ENCODE measurements at places on chromosomes 7 and 10.

DNA sequence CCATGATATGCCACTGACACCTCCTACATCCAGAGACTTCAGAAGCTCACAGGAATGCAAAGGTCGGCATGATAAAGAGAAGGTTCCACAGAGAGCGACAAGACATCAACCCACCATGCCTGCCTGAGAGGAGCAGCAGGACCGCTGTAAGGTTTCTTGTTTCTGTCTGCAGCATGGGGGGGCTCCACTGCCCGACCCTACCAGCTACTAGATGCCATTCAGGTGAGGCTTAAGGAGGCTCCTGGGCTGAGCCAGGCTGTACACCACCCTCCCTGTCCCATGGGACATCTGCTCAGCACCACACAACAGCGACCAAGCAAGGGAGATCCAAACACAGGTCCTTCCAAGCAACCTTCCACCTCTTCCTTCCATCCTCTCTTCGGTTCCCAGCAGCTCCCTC, 234.6 kb downstream of the TNS3 start:
- no peak for DNase-seq

DNA sequence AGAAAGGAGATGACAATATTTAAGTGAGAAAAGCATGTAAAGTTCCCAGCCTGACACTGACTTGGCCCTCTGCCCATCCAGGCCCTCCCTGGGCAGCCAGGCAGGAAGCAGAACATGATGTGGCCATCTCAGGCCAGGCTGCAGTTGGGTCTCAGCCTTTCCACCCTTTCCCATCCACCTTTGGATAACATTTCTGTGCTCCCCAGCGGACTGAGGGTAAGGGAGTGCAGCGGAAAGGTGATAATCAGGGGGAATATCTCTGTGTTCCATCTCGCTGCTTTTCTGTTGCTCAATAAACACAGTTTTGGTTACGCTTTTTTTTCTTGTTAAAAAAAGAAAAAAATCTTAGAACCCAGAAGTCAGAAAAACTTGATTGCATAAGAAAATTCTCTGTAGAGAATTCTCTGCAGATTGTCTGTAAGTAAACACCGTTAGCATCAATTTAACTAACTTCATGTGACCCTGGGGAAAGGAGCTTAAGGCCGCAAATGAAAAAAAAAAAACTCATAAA, 37.2 kb upstream of the TARP start:
- no peak for DNase-seq

DNA sequence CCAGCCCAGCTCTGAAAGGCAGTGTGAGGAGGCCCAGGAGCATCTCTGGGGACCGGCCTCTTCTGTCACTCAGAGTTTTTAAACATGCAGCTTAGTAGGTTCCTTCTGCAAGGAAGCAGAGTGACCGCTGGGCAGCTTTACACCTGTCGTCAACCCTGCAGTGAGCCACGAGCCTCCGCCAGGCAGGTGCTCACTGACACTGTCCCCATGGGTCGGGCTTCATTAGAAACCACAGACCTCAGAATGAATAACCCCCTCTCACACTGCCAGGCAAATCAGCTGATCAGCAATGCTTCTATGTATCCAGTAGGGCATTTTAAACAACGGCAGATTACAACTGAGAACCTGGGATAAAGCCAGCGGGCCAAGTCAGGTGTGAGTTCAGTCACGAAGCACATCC, 106.1 kb downstream of the MAD1L1 start:
- no peak for DNase-seq

- DNase-seq: no peak
Observed at GRCh38 chr7:14761510-14762296, 140.8 kb downstream of the DGKB start.

DNA sequence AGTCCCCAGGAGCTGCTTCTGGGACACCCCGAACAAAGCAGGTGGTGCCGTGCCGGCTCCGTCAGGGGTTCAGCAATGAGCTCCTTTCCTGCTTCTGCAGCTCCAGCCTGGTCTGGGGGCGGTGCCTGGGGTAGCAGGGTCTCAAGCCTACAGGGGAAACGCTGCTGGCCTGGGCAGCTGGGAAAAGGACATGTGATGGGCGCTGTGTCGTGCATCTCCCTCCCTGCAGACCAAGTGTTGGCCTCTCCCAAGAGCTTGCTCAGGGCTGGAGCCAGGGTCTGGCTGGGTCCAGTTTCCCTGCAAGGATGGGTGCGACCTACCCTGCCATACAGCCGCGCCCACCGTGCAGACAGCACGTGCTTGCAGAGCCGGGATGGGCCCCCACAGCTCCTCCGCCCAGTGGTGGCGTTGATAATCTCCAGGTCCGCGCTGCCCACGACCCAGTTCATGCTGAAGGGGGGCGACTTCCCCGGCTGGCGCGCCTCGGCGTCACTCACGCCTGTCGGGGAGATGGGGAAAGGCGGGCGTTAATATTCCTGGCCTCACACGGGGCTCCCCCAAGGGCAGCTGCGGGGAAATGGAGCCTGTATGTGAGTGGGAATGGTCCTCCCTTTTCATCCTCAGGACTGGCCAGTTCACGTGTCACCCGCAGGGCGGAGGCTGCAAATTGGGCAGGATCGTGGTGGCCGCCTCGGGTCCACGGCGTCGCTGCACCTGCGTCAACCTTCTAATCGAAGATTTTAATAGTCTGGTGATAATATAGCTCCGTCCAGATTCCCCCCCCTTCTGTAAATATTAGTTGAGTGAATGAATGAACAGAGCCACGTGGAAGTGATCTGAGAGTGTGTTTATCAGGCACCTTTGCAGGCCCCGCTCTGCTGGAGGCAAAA, 128.6 kb downstream of the WDR37 start:
- no peak for DNase-seq

DNA sequence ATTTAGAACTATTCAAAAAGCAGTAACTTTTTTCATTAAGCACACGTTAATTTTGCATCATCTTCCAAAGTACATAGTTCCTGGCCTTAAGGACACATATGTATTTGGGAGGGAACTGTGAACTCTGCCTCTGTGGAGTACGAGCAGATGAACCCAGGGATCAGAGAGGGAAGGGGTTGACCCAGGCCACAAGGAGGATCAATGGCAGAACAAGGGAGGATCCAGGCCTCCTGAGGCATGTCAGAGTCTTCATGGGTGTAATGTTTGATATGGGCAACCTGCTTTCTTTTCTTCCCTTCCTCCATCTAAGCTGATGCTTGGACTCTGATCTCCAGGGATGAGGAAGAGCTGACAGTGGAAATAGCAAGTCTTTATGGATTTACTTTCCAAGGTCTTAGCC, 164.0 kb downstream of the SH2D4B start:
- no peak for DNase-seq

- DNase-seq: no peak
Observed at GRCh38 chr10:8453587-8453986, 399.1 kb downstream of the GATA3 start.
